ENCODE measurements at places on chromosomes 3 and 15. TPM values are rescaled to one million over a fixed set of nuclear protein-coding genes. Genes with fewer than 3 reads are reported as not detected.

Gene SPRED1
- 9.0 TPM for total RNA-seq

Gene TNFSF10
- total RNA-seq = 0.14 TPM

Gene STARD9
- total RNA-seq = 1.2 TPM

Gene GCNT3
- total RNA-seq = 125 TPM

Gene GRAMD2A
- total RNA-seq = 0.22 TPM

Gene PHLDB2
- 13.4 TPM for total RNA-seq

Gene FOXB1
- not detected for total RNA-seq

Gene PPP2R3A
- total RNA-seq = 1.7 TPM

Gene RAF1
- total RNA-seq = 62.4 TPM

Gene ISG20
- total RNA-seq = 43.2 TPM

Gene SSUH2
- 1.2 TPM for total RNA-seq

Gene NSUN3
- 6.5 TPM for total RNA-seq

Gene AMT
- 0.36 TPM for total RNA-seq

Gene WDR93
- total RNA-seq = 0.26 TPM

Gene THAP10
- total RNA-seq = 5.0 TPM

Gene HIGD2B
- total RNA-seq = 0.10 TPM

Gene NR1I2
- not detected for total RNA-seq

All from A549 treated with dexamethasone at 1 μM for 4 hours (cell line).